ENCODE measurements at places on chromosomes 16 and 17. TPM values are rescaled to one million over a fixed set of nuclear protein-coding genes. Genes with fewer than 3 reads are reported as not detected.

MYH2 gene
- not detected for total RNA-seq

CD19 gene
- not detected for total RNA-seq

ABCC3 gene
- 153 TPM for total RNA-seq

TTYH2 gene
- 1.5 TPM for total RNA-seq

KIF18B gene
- total RNA-seq: 39.3 TPM

ERAL1 gene
- 90.0 TPM for total RNA-seq

Measured in A549 treated with CORT108297 at 1 μM for 4 hours (cell line).